ENCODE measurements at places on chromosomes 2 and 18.

- DNase-seq: no peak
These were observed 67.3 kb downstream of the LRRC30 start for GRCh38 chr18:7298149-7298548.

DNA sequence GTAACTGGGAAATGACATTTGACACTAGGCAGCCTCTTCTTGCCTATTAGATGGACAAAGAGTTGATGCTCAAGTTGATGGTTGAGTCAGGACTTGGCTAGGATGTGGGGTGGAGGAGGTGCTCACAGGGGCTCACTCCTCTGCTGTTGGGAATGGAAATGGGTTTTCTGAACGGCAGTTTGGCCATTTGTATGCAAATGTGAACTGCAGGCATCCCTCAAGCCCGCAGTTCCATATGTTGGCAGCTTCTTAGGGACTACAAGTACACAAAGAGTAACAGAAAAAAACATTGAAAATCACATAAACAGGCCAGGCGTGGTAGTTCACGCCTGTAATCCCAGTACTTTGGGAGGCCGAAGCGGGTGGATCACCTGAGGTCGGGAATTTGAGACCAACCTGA is 80.8 kb downstream of the INPP5D start:
- DNase-seq: no peak

- DNase-seq: no peak
These were observed 68.2 kb downstream of the ZCCHC2 start for GRCh38 chr18:62590799-62591590.

DNA sequence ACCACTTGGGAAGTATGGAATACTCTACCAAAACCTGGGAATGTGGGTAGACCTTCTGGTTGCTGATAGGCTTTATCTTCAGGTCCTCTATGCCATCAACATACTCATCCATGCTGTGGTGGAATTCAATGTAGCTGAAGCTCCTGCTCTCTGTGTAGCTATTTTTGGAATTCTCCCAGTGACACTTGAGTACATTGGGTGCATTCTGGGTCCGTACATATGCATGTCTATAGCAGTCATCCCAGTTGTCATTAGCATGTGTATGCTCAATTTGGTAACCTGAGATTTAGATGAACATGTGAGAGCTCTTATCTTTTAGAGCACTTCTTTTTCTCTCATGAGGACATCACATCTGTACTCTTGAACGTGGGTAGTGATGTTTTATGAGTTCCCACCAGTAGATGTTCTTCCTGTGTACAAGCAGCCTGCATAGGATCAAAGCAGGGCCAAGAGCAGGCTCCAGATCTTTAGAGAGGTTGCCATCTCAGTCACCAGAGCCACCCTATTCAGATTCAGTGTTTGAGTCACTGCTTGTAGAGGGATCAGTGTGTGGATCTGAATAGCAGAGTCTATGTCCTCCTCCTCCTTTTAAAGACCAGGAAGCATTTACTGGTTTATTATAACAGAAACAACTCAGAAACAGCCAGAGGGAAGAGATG is 65.9 kb downstream of the MGAT5 start:
- DNase-seq: no peak

GRCh38 chr2:46925474-46926351 is 10.1 kb upstream of the MCFD2 start:
- DNase-seq: no peak

DNA sequence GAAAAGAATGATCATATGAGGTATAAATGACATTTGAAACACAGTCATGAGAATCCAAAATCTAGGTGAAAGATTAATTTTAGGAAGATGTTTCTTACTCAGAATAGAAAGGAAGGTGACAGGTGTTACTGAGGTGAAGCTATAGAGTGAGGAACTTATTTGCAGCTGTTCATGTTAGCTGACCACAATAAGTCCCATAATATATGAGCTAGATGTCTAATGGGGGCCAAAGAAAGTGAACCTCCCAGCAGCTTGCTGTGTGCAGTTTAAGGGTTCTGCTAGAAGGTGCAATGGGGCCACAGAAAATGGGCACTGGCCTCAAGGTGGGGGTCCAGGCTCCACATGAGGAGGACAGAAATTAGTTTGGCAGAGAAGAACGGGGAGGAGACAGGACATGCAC is 1374.9 kb upstream of the CRIM1 start:
- no peak for DNase-seq

DNA sequence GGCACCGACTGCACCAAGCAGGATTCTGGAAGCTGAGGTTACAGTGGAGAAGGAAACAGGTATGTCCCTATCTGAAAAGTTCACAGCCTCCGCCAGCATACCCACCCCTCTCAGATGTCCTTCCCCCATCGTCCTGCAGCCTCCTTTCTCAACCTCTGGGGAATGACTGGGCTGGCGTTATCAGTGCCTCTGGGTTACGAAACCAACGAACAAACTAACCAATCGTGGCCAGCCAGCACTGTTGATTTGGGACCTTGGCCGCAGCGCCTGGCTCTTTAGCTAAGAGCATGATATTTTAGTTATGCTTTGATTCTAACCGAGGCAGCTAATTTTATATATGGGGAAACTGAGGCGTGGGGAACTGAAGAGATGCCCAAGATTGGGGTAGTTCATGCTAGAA is 233.0 kb downstream of the TFCP2L1 start:
- no peak for DNase-seq

DNA sequence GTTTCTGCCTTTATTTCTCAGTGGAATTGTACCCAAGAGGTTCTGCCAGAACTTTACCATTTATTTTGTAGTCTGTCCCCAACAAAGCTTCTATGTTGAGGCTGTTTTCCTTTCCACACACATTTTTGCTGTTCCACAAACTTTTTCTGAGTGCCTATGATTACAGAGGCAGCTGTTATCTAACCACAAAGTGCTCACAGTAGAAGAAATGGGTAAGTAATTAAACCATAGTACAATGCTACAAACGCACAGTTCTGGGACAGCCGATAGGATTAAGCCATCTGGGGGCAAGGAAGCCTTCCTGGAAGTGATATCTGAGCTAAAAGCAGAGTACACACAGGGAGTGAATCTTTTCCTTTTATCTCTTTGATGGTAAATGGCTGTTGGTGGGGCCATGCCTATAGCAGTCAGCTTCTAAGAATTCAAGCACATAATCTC is 3.9 kb upstream of the MGAT4A start:
- no peak for DNase-seq

- no peak for DNase-seq
These were observed 316.8 kb upstream of the HS6ST1 start for GRCh38 chr2:128635361-128635900.

DNA sequence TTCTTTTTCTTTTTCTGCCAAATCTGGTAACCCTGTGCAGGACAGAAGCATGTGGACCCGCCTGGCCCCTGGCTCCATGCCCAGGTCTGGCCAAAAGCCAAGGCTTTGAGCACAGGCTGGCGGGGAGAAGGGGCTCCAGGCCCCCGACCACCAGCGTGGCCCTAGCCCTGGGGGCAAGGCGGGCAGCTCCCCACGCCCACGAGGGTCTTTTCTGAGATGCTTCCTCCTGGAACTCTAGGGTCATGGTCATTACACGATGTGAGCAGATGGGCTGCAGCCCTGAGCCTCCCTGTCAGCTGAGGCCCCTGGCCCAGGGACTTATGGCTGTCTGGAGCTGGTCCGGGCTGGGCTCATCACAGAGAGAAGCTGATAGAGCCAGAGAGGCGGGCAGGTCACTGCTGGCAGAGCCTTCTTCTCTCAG is 5.7 kb upstream of the OTOS start:
- DNase-seq: no peak

DNA sequence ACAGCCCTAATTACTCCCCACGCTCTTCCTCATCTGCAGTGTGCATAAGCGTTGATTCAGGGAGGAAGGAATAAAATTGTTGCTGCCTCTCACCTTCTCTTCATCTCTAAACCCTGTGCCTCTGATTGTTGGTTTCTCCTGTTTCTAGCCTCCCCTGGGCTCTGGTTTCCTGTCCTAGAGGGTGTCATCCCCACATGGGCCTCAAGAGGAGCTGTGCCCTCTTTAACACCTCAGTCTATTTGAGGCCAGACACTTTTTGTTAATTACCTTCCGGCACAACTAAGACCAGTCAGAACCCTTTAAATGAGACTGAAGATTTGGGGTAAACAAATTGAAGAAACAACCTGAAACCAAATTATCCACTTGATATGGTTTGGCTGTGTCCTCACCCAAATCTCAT is 9.7 kb downstream of the CTAGE1 start:
- DNase-seq: peak; percentile 35

DNA sequence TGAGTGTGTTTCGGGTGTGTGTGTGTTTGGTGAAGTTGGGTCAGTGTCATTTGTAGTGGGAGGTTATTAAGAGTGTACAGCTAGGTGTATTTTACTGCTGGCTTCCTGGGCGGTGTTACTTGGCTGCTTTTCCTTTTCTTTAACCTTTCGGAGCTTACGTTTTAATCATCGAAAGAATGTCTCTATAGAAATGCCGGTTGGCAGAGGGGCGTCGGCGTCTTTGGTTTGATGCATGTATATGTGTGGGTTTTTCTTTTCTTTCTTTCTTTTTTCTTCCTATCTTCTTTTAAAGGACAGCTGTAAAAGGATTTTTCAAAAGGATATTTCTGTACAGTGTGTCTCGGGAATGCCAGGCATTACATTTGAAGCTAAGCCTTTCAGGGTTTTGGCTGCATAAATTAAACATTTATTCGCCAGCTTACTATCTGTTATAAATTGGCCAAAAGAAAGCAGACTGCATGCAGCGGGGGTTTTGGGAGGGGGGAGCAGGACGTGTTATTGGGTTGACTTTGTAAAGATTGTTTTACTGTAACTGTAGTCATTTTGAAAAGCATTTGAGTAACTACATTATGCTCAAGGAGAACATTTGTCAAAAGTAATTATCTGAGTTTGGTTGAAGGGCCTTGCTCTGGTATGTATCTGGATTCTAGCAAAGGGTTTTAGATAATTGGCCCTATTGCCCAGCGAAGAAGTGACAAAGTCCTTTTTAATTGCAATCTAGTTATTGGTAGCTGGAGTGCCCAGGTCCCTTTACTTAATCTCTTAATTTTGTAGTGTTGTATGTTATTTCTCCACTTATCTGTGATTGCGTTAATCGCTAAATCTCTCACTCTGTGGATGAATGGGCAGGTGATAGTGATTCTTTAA is 1.6 kb downstream of the ASXL3 start:
- no peak for DNase-seq

- DNase-seq: no peak
These were observed 147.3 kb downstream of the RDH14 start for GRCh38 chr2:18412980-18413675.

DNA sequence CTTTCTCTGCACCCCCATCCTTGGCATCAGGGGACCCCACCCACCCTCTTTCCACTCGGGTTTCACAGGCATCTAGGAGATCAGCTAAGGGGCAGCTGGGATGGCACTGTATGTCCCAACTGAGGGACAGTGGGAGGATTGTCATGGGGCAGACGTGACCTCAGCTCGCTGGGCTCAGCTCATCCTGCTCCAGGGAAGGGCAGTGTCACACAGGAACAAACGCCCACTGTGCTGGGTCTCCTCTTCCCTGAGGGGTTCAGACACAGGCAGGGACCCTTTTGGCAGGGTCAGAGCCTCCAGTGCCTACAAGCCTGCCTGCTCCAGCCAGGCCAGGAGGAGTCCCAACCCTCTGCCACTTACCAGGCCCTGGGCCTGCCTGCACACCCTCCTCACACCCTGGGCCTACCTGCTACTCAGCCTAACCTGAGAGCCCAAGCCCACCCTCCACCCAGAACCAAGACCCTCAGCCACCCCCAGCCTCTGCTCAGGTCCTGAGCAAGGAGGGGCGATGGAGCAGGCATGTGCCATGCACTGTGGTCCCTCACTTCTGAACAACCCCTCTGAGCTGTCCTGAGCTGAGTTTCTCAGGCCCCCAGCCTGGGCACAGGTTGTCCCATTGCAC is 68.2 kb downstream of the HS1BP3 start:
- DNase-seq: no peak

DNA sequence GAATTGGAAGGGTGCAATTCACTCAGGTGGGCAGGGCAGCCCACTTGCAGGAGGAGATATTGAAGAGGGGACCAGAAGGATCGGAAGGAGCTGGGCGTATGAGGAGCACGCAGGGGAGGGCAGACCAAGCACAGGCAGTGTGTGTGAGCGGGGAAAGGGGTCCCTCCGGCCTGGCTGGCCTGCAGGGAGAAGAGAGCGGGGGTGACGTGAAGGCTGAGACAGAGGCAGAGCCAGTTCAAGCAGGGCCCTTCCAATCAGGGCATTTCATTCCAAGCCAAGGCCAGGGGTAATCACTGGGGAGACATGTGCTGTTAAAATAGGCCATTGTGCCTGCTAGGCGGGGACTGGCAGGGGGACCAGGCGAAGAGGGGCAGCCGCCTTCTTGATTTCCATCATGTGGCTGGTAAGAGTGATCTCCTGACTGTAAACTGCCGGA is 62.2 kb downstream of the ACKR3 start:
- DNase-seq: no peak

- no peak for DNase-seq
These were observed 315.6 kb downstream of the RDH14 start for GRCh38 chr2:18244845-18245244.

DNA sequence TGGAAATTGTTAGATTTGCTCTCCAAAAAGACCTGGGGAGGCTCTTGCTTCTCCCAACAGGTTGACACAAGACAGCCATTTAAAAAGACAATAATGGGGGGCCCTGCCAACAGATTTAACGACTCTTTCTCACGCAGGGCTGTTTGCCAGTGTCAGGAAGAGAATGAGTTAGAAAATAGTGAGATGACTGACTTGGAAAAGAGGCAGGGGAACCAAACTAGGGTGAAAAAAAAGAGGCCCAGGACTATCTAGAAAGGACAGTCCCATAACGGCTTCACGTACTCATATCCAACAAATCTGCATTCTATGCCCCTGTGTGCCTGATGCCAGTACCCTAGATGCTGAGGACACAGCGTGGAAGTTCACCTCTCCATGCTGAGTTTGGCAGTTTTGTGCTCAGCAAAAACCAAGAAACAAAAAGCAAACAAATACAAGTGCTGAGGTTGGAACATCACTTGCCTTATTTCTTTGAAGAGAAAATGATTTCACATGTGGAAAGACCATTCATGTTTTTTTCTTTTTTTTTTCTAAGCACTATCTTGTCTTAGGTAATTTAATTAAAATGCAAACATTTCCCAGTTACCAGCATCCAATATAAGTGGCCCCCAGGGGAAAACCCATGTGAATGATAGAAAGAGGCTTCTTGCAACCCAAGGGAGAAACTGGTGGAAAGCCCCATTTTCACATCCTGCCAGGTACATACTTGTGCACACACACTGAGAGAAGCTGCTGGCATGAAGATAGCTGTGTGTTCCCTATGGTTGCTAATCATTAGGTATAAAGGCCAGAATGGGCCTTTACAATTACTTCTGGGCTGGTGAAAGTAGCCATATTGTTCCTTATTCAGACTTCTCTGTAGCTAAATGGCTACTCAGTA is 10.6 kb upstream of the WIPF1 start:
- no peak for DNase-seq

GRCh38 chr2:159694500-159695040 is 17.7 kb upstream of the MARCHF7 start:
- no peak for DNase-seq

GRCh38 chr2:201127570-201127969 is 11.6 kb downstream of the CFLAR start:
- DNase-seq: no peak

GRCh38 chr2:31578316-31578715 is 2.4 kb downstream of the SRD5A2 start:
- no peak for DNase-seq

- no peak for DNase-seq
These were observed 35.8 kb downstream of the CCDC68 start for GRCh38 chr18:54923339-54923956.

- no peak for DNase-seq
These were observed 57.4 kb downstream of the C18orf54 start for GRCh38 chr18:54415086-54415485.

All from effector memory CD8-positive, alpha-beta T cell (primary cell).